ENCODE measurements at places on chromosomes 6 and 20.

DNA sequence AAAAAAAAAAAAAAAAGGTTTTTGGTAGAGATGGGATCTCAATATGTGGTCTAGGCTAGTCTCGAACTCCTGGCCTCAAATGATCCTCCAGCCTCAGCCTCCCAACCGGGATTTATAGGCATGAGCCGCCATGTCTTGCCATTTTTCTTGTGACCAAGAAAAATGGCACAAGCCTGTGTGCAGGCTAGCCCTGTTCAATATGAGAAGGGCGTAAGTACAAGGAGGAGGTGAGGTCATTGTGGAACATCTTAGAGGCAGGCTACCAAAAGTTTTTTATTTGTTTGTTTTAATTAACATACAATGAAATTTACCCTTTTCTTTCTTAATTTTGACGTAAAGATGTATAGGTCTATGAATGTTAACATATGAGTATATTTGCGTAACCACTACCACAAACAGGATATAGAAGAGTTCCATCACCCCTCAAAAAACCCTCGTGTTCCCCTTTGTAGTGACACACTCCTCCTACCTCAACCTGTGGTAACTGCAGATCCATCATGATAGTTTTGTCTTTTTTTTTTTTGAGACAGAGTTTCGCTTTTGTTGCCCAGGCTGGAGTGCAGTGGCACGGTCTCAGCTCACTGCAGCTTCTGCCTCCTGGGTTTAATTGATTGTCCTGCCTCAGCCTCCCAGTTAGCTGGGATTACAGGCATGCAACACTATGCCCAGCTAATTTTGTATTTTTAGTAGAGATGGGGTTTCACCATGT lies 28.3 kb upstream of the KIF3B start:
- no peak for DNase-seq

- no peak for DNase-seq
These were observed 477.0 kb downstream of the C6orf118 start for GRCh38 chr6:164832410-164832809.

DNA sequence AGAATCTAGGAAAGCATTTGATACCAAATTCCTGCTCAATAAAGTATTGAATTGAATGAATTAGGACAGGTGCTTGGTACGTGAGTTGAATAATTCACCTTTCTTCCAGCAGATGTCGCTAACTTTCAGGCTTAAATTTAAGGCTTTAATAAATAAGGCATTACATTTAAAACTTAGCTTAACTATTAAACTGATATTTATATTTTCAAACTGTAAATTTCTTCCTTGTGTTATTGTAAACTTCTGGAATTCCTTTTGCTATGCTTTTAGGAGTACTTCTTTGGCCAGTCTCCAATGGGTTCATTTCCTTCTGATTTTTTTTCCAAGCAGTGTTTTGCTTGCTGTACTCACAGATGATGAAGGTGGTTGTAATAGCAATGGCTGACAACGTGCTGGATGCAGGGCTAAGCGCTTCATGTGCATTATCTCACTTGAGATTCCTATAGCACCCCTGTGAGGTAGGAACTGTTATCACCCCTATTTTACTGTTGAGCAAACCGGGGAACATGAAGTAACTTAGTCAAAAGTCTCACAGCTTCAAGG lies 71.3 kb upstream of the SLC2A12 start:
- no peak for DNase-seq

GRCh38 chr6:159114569-159114968 lies 54.6 kb upstream of the FNDC1 start:
- DNase-seq: no peak

- no peak for DNase-seq
These were observed 87.1 kb upstream of the SCGN start for GRCh38 chr6:25564943-25565342.

GRCh38 chr6:35694462-35694861 lies 5.7 kb upstream of the FKBP5 start:
- no peak for DNase-seq

- DNase-seq: no peak
These were observed 5.3 kb upstream of the CCM2L start for GRCh38 chr20:32004963-32005362.

GRCh38 chr6:155880900-155881299 lies 425.3 kb upstream of the NOX3 start:
- DNase-seq: no peak

GRCh38 chr20:2624190-2624589 lies 28.2 kb upstream of the NOP56 start:
- no peak for DNase-seq

- DNase-seq: no peak
These were observed 113.1 kb upstream of the ZNF217 start for GRCh38 chr20:53706466-53707370.

DNA sequence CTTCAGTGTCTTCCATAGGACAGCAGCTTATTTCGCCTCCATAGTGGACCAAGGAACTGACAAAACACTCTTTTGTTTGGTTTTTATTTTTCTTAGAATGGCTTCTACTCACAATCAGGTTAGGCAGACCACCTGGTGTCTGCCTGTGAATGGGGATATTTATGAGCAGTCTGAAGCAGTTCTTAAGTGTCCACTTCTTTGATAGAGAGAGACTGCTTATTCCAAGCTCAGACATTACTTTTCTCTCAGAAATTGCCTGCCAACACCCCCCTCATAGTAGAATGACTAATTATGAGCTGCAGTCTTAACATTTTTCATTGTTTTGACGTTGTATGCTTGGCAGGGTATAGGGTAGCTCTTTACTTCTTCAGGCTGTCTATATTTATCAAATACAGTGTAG lies 174.7 kb downstream of the ZFAND3 start:
- no peak for DNase-seq

GRCh38 chr20:46108435-46108841 lies 9.7 kb upstream of the CD40 start:
- DNase-seq: no peak

GRCh38 chr6:128630213-128630612 lies 109.8 kb upstream of the PTPRK start:
- no peak for DNase-seq

DNA sequence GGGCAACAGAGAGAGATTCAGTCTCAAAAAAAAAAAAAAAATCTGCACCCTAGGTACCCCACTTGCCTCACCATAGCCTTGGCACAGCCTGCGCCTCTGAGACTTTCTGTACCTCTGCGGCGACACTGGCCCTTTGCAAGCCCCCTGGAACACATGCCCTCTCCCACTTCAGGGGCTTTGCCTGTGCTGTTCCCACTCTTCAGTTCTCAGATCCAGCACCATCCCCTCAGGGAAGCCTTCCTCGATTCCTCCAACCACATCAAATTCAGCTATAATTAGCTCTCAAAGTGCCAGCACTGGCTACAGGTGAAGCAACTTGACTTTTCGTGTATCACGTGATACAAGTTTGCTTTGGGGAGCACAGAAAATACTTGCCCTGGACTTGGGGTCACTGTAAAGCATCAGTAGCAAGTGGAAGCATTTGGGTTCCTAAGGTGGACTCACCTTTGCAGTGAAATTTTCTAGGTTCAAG lies 2.1 kb upstream of the UBE2V1 start:
- no peak for DNase-seq

GRCh38 chr20:50328222-50328979 lies 137.8 kb downstream of the CEBPB start:
- DNase-seq: no peak

- no peak for DNase-seq
These were observed 14.2 kb downstream of the SLC22A23 start for GRCh38 chr6:3442431-3443220.

GRCh38 chr6:159125014-159125609 lies 44.1 kb upstream of the FNDC1 start:
- no peak for DNase-seq

- no peak for DNase-seq
These were observed 76.7 kb downstream of the PRSS35 start for GRCh38 chr6:83589076-83589475.

DNA sequence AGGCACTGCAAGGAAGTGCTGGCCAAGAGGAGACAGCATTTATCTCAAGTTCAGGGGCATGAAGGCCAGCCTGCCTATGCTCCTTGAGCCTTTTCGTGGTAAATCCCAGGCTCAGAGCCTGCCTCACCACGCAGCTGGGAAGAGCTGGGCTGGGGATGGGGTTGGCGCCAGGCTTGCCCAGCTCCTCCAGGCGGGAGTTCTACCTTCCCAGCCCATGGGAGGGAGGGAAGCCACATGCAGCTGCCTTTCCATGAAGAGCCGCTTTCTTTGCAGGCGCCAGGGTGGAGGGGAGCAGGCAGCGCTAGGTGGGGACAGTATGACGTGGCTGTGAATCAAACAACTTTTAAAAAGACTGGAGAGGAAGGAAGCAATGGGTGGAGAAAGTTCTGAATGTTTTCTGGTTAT lies 19.5 kb upstream of the SIRT5 start:
- DNase-seq: no peak

- DNase-seq: no peak
These were observed 16.7 kb upstream of the ZFAND3 start for GRCh38 chr6:37802810-37803209.

- no peak for DNase-seq
These were observed 161.5 kb upstream of the POU3F2 start for GRCh38 chr6:98672681-98673475.

GRCh38 chr20:40563296-40563950 lies 125.6 kb downstream of the MAFB start:
- DNase-seq: no peak

Data from stimulated activated CD8-positive, alpha-beta memory T cell treated with anti-CD3 and anti-CD28 coated beads, Interleukin-2, amount 100 ng/mL, for 48 hours (primary cell).